GDM1 (cell line): ENCODE measurements at places on chromosomes 6 and 20.
A peak's percentile ranks its signal among the peaks of the same experiment; 100 is the strongest.

DNA sequence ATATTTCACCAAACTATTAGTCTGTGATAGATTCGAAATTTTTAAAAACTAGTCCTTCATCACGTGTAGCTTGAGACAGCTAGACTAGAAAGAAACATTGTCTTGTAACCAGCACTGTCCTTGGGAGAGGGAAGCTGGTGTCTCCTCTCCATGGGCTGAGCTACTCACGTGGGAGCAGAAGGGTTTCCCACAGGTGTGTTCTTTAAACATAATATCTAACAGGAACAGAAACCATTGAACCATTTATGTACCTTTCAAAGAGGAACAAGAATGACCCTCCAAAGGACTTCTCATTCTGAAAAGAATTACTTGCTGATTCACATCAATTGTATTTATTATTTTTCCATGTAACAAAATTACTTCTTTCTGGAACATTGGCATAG is 72.4 kb upstream of the SYNJ2 start:
- no peak for DNase-seq

DNA sequence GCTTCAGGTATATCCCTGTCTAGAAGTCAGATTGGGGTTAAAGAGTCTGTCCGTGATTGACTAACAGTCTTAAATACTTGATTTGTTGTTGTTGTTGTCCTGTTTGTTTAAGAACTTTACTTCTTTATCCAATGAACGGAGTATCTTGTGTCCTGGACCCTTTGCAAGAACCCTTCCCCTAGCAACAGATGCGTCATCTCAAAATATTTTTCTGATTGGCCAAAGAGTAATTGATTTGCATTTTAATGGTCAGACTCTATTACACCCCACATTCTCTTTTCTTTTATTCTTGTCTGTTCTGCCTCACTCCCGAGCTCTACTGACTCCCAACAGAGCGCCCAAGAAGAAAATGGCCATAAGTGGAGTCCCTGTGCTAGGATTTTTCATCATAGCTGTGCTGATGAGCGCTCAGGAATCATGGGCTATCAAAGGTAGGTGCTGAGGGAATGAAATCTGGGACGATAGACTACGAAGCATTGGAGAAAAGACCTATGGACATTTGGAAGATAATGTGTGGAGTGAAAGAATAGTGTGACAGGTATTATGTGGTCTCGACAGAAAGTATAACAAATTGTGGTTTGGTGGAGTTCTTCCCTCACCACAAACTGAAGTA is at the start of gene HLA-DRA:
HLA-DRA (plus strand) TSS at position 286 of the 613 bp plus-strand sequence; CDS start at position 350, 64 bp downstream.
- DNase-seq: peak; percentile 76

DNA sequence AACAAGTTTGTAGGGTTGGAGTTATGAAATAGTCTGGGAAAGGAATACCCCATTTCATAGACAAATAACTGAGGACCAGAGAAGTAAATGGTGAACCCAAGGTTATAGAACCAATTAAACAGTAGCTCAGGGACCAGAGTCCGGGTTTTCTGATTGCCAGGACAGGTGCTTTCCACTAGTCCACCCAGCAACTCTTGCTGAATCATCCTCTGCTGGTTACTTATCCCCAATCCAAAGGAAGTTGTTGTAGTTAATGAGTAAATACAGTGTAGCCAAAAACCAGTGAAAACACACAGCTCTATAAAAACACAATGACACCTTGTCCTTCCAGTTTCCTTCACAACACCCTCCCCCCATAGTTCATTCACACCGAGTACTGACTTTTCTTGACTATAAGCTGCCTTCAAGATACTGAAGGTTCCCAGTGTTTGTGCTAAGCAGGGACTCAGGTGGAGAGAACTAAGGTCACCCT is 766 bp upstream of the TINAG start:
- DNase-seq: no peak

- DNase-seq: no peak
These were observed at the start of gene ENPP1 for GRCh38 chr6:131807644-131808459. Gene ENPP1 (plus strand): TSS chr6:131808020. CDS start chr6:131808036, 16 bp downstream.

DNA sequence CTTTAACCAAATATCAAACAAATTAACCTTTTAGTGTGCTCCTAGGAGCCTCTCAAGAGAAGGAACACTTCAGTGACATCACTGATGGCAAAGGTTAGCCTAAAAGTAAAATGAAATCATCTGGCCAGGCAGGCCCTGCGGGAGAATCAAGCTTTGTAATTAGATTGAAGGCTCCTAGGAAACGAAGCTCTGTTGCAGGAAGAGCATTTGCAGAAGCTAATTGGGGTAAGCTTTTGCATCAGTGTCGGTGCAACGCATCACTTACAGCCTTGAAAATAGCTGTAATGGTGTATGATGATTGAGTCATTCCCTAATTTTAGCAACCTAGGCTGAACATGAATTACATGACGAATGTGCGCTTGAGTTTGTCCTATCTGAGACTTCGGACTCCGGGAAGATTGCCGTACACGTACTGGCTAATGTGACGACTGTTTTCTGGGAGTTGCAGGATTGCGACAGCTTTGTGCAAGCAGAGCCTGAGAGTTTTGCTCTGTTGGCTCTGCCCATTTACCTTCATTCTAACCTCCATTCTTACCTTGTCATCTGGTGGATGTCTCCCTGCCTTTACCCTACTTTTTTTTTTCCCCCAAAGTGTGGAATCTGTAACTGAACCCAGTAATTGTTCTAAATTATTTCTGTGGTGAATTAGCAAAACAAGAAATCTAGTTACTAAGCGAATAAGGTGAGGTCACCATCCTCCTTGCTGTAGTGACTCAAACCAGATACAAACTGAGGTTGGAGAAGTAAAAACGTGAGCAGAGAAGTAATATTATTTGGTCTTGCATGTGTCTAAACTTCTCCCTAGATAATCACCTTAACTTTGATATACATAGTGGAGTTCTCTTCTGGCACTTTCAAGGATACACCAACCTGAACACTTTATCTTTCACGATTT is 675.9 kb upstream of the CITED2 start:
- no peak for DNase-seq

DNA sequence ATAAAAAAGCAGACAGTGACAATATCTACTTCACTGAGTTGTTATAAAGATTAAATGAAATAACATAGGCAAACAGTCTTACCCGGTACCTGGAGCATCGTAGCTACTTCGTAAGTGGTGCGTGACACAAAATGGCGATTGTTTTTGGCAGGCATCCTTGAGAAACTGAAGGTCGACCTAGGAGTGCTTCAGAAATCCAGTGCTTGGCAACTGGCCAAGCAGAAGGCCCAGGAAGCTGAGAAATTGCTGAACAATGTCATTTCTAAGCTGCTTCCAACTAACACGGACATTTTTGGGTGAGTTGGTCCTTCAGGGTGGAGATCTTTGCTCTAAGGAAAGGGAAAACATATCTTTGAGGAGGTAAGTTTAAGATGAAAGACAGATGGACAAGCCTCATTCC is 4.8 kb downstream of the BPIFA2 start:
- no peak for DNase-seq

DNA sequence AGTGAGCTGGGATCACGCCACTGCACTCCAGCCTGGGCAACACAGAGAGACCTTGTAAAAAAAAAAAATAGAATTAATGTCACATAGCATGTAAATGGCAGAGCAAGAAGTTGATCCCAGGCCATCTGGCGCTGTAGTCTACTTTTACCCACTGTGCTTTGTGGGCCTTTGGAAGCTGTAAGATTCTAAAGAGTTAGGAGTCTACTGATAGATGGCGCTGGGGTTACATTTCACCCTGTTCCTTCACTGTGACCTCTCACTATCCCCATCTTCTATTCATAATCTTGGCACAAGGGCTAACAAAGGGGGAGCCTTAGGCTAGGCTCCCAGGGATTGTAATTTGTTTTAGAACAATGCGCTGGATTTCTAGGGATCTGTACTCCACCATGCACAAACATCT is 24.4 kb downstream of the SIRPD start:
- peak; percentile 25 for DNase-seq

DNA sequence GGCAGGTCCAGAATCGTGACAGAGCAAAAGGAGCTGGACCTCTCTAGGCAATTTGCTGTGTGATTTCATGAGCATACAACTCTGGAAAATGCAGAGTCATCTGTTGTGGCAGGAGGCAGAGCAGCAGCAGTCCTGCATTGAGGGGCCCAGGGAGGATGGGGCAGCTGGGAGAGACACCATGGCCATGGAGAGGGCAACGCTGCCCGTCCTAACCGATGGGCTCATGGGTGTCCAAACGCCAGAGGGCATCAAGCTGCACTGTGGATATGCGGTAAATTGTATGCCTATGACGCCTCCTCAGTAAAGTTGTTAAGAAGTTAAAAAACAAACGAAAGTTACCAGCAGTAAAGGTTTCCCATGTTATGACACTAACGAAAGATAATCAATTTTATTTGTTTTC is 42.2 kb upstream of the DACT2 start:
- no peak for DNase-seq

GRCh38 chr20:22572491-22572890 is 11.9 kb downstream of the FOXA2 start:
- no peak for DNase-seq

DNA sequence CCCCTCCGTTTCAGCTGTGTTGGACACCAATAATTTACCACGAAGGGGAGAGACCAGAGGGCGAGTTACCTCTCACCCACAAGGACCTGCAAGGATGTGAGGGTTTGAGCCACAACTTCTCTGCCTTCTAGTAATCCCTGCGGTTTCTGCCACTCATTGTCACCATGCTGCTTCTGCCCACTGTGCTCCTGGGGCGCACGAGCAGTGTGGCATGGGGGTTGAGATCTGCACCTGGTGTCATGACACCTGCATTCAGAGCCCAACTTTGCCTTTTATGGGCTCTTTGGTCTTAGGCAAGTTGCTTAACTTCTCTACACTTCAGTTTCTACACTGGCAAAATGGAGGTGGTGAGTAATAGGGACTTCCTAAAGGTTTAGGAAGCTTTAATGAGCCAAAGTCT is 84.9 kb downstream of the SOBP start:
- DNase-seq: no peak

DNA sequence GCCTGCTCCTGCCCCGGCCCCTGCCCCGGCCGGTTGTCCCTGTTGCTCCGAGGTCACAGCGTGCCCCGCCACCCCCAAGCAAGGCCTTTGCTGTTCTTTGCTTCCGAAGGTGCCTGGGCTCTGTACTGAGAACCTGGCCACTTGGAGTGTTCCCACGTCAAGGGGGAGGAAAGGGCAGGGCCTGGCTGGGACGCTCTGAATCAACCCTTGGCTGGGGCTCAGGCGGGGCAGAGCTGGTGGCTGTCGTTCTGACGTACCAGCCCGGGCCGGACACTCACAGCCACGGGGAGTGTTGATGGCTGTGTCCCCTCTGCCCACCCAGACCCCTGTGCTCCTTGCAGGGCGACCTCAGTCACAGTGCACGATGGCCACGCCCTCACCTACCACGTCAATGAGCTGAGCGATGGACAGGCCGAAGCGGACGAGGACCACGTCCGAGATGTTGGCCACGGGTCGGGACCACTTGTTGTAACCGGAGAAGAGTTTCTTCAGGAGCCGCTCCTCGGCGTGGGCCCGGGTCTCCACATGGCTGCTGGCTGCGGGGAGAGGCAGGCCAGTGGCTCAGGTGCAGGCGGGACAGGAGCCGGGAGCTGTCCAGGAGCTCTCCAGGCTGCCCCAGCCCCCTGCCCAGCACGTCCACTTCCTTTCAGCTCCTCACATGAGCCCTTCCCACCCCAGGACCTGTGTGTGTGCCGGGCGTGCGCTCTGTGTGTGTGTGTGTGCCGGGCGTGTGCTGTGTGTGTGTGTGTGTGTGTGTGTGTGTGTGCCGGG is 1.8 kb downstream of the CHRNA4 start:
- no peak for DNase-seq

GRCh38 chr6:44453146-44453545 is 65.6 kb downstream of the CDC5L start:
- DNase-seq: no peak

DNA sequence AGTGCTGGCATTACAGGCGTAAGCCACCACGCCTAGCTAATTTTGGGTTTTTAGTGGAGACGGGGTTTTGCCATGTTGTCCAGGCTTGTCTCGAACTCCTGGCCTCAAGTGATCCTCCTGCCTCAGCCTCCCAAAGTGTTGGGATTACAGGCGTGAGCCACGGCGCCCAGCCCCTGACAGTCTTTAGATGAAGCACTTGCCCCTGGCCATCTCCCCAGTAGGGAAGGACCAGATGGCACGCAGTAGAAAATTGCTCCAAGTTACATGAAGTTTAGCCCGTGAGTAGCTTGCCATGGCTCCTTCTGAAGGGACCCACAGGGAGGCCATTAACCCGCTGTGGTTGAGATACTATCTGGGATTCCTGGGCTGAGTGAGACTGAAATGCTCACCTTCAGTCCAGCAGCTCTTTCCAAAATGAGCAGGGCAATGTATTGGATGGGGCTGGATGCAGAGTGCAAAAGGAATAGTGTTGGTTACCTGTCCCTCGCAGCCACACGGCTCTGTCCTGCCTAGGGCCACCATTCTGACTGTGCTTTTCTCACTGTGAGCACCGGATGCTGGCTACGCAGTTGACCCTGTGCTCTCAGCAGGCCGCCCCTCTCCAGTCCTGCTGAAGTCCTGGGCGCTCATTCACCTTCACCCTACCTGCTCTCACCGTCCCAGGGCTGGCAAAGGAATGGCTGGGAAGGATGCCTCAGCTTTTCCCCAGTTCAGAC is 66.9 kb downstream of the EFCAB8 start:
- DNase-seq: no peak

- no peak for DNase-seq
These were observed 415.9 kb downstream of the CD83 start for GRCh38 chr6:14533446-14533845.

DNA sequence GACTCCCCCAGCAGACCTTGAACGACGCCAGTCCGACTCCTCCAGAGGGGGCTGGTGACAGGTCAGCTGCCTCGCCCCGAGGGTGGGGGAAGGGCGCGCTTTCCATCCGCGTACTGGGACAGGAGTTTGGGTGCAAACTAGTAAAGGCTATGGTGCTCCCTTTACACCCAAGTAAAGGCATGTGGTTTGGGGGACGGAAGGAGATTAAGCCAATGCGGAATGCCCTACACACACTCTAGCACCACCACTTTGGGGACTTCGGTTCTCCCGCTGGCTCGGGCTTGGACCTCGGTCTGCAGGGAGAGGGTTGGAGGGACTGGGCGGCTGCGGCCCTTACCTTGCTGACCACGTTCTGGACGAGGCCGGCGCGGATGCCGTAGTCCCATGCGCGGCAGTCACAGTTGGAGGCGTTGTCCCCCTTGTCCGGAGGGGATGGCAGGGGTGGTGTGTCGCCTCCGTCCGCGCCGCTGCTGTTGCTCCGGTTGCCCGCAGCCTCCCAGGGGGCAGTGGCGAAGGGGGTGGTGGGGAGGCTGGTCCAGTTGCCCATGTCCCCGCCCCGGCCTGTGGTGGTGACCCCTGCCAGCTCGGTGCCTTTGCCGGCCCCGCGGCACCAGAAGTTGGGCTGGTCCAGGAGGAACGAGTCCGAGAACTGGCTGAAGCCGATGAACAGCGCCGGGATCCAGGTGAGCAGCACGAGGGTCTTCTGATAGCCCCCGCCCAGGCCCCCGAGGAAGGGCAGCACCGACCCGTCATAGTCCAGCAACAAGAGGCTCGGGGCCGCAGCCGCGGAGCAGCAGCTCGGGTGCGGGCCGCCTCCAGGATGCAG is 1.1 kb downstream of the SLC22A23 start:
- DNase-seq: no peak
